ENCODE measurements at places on chromosomes 5 and 9.

DNA sequence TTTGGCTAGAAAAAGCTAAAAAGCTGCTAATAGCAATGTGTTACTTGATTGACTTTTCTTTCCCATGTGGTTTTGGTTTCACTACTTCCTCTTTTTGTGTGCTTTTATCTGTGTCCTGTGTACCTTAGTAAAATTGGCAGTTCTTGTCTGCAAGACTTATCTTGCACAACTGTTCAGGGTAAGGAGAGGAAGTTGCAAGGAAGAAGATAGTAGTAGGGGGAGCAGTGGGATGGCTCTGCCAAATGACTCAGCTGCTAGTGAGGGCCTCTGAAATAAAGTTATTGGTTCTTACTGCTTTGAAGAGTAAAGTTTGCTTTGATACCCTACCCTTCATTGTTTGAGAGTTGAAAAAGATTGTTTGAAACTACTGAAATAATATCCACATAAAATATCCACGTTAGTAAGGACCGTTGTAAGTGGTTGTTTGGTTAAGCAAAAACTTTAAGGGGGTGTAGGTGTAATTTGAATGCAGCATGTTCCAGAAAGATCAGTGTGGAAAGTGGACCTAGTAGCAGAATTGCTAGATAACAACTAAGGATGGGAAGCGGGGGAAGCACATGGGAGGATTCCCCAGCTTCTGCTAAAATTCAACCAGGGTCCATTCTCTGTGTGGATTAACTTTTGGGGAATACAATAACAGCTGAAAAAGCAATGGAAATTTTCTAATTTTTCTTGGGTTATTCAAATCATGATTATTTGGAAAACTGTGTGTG, 123.5 kb downstream of the SCAMP1 start:
- no peak for DNase-seq

DNA sequence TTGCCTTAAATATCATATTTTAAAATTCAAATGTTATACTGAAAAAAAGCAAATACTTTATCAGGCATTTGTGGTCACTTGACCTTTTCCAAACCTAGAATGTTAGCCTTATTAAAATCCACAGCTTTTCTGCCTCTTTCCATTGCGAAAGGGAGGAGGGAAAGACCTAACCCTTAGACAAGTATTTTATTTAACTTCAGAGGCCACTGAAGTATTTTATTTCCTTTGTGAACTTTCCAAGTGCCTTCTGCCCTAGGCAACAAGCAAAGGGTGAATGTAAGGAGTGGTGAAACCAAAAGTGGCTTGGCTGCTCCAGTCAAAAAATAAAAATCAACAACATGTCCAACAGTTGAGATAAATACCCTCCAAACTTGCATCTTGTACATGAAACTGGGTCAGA, 376.1 kb downstream of the EFNA5 start:
- peak; percentile 41 for DNase-seq

GRCh38 chr9:98641695-98642094, 67.0 kb downstream of the GABBR2 start:
- no peak for DNase-seq

DNA sequence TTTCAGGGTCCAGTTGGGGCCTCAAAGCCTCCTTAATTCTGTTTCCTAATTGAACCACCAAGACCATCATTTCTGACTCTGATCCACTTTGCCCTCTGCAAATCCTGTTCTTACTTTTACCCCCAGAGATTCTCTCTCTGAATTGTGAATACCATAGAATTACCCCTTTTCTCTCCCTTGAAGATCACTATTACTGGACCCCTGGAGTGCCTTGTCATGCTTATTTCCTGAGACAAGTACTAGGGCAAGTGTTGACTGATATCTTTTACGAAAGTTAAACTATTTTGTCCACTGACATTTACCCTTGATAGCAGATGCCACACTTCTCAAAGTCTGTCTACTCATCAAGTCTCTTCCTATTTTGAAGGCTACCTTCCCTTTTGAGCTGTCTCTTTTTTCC, 246.9 kb upstream of the PTGER4 start:
- DNase-seq: no peak

GRCh38 chr9:124180557-124180956, 77.2 kb upstream of the NEK6 start:
- no peak for DNase-seq

DNA sequence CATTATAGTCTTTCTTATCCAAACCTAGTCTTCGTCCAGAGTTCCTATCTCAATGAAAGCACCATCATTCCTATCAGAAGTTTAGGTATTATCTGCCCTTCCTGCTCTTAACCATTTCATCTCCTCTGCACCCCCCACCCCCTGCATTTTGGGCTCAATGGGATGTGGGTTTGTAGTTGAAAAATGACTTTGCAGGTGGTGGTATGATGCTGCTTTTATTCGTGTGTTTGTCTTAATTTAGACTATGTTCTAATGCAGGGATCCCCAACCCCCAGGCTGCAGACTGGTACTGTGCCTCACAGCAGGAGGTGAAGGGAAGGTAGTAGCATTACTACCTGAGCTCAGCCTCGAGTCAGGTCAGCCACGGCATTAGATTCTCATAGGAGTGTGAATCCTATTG, 49.4 kb upstream of the ZNF608 start:
- DNase-seq: no peak
